SK-MEL-5 (cell line): ENCODE measurements at places on chromosomes 7 and 10. TPM values are rescaled to one million over a fixed set of nuclear protein-coding genes. Genes with fewer than 3 reads are reported as not detected.

GRCh38 chr7:95213809-95214492 lies 110.4 kb downstream of the PON1 start:
- DNase-seq = peak; percentile 31

EEPD1 gene
- total RNA-seq = 28.5 and 36.7 TPM in 2 replicates

DNA sequence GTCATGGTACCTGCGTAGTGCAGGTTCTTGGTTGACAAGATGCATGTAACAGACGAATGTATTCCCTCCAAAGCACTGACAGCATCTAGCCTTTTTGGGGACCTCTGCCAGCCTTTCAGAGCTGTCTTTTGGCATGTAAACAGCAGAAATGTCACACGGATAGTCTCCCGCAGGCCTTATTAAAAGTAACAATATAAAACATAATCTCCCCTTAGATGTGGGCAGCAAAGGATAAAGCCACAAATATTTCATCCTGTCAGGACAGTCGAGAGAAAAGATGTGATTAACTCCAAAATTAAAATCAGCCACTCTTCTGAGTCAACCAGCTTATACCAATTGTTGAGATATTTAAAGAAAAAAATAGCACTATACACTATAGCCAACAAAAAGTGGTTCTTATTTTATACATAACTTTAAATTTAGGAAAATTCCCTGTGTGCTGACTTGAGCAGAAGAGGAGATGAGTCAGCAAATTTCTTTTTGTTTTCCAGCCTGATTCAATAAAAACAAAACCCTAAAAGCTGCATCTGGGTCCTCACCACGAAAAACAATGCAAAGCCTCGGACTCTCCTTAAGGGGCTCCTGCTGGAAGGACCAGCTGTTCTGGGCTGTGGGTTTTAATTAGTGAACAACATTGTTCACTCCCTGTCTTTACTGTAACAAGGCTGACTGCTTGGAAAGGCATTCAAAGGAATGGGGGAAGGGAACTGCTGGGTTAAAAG lies 240.2 kb downstream of the ADAM12 start:
- DNase-seq = no peak

DNA sequence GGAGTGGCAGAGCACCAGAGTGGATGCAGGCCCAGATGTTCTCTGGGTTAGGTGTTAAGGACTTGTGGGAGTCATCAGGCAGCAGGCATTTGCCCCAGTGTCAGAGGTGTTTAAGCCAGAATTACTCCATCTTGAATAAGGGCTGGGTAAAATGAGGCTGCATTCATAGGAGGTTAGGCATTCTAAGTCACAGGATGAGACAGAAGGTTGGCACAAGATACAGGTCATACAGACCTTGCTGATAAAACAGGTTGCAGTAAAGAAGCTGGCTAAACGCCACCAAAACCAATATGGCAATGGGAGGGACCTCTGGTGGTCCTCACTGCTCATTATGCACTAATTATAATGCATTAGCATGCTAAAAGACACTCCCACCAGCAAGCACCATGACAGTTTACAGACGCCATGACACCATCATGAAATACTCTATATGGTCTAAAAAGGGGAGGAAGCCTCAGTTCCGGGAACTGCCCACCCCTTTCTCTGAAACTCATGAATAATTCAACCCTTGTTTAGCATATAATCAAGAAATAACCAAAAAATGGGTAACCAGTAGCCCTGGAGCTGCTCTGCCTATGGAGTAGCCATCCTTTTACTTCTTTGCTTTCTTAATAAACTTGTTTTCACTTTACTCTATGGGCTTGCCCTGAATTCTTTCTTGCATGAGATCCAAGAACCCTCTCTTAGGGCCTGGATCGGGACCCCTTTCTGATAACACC lies 882 bp upstream of the LRRC61 start:
- no peak for DNase-seq

- DNase-seq = no peak
These were observed 96.5 kb downstream of the ZMIZ1 start for GRCh38 chr10:79165070-79165778.

CAV2 gene
- total RNA-seq = 31.9 and 32.9 TPM in 2 replicates

DNA sequence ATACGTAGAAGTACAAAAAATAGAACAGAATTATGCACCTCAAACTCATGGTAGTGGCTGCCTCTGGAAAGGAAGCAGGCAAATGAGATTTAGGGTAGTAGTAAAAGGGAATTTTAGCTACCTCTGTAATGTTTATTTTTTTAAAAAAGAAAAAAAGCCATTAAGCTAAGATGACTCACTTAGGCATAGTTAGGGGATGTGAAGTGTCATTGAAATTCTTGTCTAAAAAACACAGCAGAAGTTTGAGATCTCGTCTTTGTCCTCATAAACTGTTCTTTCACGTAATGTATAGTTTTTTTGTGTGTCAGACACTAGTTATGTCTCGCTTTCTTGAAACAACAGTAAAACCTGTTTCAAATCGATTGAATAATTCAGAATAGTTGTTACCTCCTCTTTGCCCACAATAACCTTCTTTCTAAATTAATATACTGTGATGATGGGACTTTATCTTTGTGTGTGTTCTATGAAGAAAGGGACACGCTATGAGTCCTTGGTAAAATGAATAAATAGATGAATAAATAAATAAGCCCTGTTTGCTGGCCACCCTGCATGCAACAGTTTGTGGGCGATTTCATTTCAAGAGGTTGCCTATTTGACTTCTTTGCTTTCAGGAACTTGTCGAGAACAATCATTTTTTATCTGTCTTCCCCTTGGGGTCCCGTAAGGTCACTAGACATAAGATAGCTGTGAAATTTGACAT lies 14.5 kb upstream of the FBXW4 start:
- DNase-seq = no peak

ADIRF gene
- total RNA-seq = not detected in 2 replicates

GRM3 gene
- total RNA-seq = not detected in 2 replicates

PPP1R17 gene
- not detected in 2 replicates for total RNA-seq

SLC26A5 gene
- not detected in 2 replicates for total RNA-seq

CCDC146 gene
- total RNA-seq = 0.43 and 0.95 TPM in 2 replicates

ITPRID1 gene
- not detected in 2 replicates for total RNA-seq

SMIM30 gene
- total RNA-seq = 234 and 248 TPM in 2 replicates

NDUFB8 gene
- 447 and 448 TPM in 2 replicates for total RNA-seq

GRCh38 chr10:4725917-4726606 lies 99.9 kb upstream of the AKR1E2 start:
- DNase-seq = peak; percentile 57

NYAP1 gene
- total RNA-seq = 0.53 and 0.61 TPM in 2 replicates

YKT6 gene
- total RNA-seq = 159 and 163 TPM in 2 replicates

DNA sequence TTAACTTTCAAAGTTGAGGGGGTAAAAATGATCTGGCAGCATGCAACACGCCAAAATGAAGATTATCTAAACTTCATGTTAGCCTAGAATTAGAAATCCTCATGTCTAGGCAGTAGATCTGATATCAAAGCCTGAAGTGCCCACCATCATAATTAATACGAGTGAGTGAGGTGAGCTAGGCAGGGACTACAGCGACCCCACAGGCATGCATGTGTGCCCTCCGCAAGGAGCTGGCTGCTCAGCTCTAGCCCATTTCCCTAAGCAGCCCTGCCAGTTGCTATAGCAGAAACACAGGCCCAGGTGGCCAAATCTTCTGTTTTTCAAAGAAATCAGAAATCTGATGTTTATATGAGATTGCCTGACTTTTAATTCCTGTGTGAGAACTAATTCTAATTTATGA lies 93.1 kb upstream of the IFRD1 start:
- no peak for DNase-seq

HOXA9 gene
- not detected in 2 replicates for total RNA-seq

GRCh38 chr7:38669965-38670520 lies 38.9 kb upstream of the AMPH start:
- DNase-seq = no peak

DNA sequence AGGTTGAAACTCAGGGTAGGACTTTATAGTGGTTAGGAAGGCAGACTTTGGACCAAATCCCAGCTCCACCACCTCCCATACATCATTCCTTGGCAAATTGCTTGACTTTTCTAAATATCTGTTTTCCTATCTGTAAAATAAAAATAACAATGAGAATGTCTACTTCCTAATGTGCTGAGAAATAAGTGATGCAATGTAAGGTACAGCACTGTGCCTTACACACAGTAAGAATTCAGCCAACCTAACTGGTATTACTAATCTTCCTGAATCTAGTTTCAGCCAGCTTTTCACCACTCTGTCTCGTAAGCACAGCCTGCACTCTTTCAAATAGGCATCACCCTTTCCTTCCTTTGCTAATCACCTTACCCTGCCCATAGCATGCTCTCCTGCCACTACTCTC lies 9.7 kb downstream of the PRLHR start:
- no peak for DNase-seq

SLC37A3 gene
- total RNA-seq = 77.6 and 81.5 TPM in 2 replicates

GRCh38 chr10:7950981-7951847 lies 103.3 kb upstream of the GATA3 start:
- DNase-seq = no peak

DNA sequence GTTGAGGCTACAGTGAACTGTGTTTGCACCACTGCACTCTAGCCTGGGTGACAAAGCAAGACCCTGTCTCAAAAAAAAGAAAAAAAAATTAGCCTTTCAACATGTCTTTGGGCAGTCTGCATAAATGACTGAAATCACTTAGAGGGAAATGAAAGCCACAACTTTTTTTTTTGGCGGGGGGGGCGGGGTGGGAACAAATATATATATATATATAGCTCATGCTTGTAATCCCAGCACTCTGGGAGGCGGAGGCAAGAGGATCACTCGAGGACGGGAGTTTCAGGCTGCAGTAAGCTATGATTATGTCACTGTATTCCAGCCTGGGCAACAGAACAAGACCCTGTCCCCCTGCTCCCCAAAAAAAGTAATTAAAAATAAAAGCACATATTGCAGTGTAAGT lies 23.4 kb upstream of the MICU1 start:
- no peak for DNase-seq

GRCh38 chr7:20217193-20217948 lies at the start of gene MACC1:
MACC1 (minus strand) TSS chr7:20217384; CDS start chr7:20161862, 55,522 bp downstream.
- DNase-seq = no peak

FOXP2 gene
- total RNA-seq = 0.05 and 0.37 TPM in 2 replicates

DNA sequence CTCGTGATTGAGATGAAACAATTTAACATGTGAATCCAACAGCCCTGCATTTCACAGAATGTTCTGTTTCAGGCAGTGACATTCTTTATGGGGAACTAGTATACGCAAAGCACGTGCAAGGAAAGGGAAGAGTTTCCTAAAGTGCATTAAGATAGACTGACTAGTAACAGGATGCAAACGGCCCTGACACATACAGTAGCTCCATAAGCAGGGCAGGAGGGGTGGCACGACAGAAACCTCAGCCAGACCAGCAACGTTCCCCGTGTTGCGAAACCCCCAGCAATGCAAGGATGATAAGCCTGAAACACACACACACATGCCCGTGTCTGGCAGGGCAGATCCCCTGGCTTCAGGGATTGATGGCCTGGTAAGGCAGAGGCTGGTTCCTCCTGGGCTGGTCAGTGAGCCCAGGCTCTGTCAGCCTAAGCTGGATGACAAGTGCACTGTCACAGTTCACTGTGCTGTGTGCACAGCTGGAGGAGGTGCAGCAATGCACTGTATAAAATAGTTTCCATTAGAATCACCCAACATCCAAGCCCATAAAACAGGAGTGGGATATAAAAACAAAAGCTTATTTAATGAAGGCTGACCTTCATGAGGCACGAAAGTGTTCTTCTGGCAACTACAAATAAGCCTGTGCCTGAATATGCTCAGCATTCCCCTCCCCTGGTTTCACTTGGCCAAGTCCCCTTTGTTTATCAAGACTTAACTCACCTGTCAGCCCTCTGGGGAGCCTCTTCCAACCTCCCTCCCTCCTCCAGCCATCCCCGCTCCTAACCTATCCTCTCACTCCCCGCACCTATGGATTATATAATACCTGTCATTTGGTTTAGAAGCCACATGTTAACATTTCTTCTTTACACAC lies 88.8 kb downstream of the GSAP start:
- DNase-seq = no peak

SH3PXD2A gene
- 0.37 and 0.48 TPM in 2 replicates for total RNA-seq

DNA sequence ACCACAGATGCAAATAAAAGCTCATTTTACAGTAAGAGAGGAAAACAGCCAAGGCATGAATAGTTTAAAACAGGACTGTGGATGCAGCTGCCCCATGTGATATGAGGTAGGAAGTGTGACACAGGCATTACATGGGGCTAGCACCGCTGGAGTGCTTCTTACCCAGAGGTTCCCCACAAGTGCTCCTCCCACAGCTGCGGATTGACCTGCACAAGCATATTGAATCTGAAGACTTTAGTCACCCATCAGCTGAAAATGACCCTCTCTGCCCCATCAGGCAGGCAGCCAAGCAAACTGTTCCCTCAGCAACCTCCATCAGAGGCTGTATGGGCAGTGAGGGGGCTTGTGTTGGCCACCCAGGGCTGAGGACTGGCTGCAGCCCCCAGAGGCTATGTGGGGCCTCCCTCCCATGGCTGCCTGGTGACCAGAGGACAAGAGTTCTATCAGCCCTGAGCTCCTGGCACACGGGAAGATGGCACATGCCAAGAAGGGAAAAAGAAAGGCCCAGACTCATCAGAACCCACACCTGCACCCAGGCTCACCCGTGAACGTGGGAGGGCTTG lies 98.7 kb downstream of the TCERG1L start:
- DNase-seq = no peak

DNA sequence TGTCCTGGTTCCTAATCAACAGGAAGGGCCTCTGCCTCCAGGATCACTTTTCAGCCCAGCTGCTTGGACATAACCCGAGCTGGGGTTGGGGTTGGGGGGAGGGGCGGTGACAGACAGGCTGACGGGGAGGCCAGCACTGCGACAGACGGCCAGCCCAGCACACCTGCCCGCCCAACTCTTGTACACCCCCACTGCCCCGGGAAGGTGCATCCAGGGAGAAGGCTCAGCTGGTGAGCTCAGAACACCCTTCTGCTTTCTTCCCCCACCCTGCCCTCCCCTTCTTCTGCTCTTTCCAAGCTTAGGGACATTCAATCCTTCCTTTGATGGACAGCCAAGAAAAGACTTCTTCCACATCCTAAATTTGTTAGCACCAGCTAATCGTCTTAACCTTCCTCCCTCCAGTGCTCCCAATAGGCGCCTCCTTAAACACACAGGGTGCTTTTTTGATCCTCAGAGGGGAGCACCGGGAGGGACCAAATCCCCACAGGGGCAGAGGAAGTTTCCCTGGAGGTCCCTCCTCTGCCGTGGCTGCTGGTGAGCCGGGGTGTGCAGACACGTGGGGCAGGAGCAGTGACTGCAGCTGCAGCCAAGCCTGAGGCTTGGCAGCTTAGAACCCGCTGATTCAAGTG lies 44.7 kb downstream of the COL13A1 start:
- DNase-seq = no peak

- no peak for DNase-seq
These were observed 22.3 kb downstream of the AGK start for GRCh38 chr7:141573511-141573910.

GRCh38 chr10:124092250-124092859 lies 1.0 kb downstream of the CHST15 start:
- DNase-seq = no peak

DNA sequence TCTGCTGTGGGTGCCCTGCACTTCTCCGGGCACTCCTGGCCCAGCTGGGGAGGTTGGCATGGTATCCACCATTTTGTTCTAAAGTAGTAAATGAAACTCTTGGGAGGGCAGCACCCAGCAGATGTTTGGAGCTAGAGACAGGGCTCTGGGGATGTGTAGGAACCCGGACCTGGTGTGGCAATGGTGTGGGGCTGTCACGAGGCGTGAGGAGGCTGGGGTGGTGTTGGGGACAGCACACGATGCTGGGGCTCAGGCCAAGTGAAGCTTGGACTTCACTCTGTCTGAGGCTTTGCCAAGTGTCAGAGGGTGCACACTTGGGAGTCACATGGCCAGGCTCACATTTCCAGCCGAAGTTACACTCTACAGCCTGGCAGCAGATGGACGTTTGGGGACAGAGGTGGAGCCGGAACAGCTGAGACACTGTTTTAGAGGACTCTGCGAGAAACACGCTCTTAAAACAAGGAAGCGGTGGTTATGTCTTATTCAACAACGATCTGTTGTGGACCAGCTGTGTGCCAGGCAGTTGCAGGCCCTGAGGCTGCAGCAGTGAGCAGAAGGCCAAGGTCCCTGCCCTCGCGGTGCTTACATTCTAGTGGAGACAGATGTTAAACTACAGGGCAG lies 118.2 kb downstream of the CUX1 start:
- DNase-seq = no peak
